H7 (cell line): ENCODE measurements at places on chromosomes 4 and X. TPM values are rescaled to one million over a fixed set of nuclear protein-coding genes. Genes with fewer than 3 reads are reported as not detected.

The LGI2 gene
- 0.94 and 3.1 TPM in 2 replicates for total RNA-seq

The WAS gene
- total RNA-seq: 0.67 and 0.69 TPM in 2 replicates

The MSMO1 gene
- total RNA-seq: 217 and 280 TPM in 2 replicates

The FRG2 gene
- total RNA-seq: 0.18 TPM in 1 of 2 replicates, not detected in the other

The FAM47B gene
- not detected in 2 replicates for total RNA-seq

The MAGEA2 gene
- 1.2 and 3.5 TPM in 2 replicates for total RNA-seq

The RHOXF1 gene
- total RNA-seq: not detected in 2 replicates

The CSN1S1 gene
- not detected in 2 replicates for total RNA-seq

The USP17L17 gene
- total RNA-seq: not detected in 2 replicates

The DMD gene
- 17.1 and 30.5 TPM in 2 replicates for total RNA-seq

The TEX11 gene
- total RNA-seq: 0.03 and 0.37 TPM in 2 replicates

The HDAC6 gene
- total RNA-seq: 52.4 and 54.8 TPM in 2 replicates

The SLC10A7 gene
- 3.8 and 6.1 TPM in 2 replicates for total RNA-seq

The AMOT gene
- total RNA-seq: 6.5 and 10.2 TPM in 2 replicates
